ENCODE measurements at places on chromosomes 2 and 18. TPM values are rescaled to one million over a fixed set of nuclear protein-coding genes. Genes with fewer than 3 reads are reported as not detected.

The CACNB4 gene
- 0.11 TPM for total RNA-seq

The KCNJ13 gene
- total RNA-seq, result not detected

The MYO3B gene
- total RNA-seq, result not detected

The SMPD4 gene
- 23.0 TPM for total RNA-seq

The ARHGAP15 gene
- not detected for total RNA-seq

The MOGAT1 gene
- not detected for total RNA-seq

The TWIST2 gene
- total RNA-seq, result 15.9 TPM

The LNPK gene
- total RNA-seq, result 11.0 TPM

The MIB1 gene
- 24.5 TPM for total RNA-seq

The FSIP2 gene
- 0.11 TPM for total RNA-seq

The C2orf78 gene
- not detected for total RNA-seq

The NR4A2 gene
- total RNA-seq, result 7.6 TPM

The RBM44 gene
- 0.53 TPM for total RNA-seq

The CCBE1 gene
- 10.1 TPM for total RNA-seq

The UGT1A10 gene
- not detected for total RNA-seq

The ANKRD30BL gene
- not detected for total RNA-seq

The AGXT gene
- total RNA-seq, result not detected

The IL36B gene
- not detected for total RNA-seq

The PROM2 gene
- 0.15 TPM for total RNA-seq

The POTEC gene
- 0.88 TPM for total RNA-seq

The MALT1 gene
- 21.1 TPM for total RNA-seq

The C18orf54 gene
- total RNA-seq, result 3.9 TPM

The ZNG1B gene
- 26.6 TPM for total RNA-seq

The RTKN gene
- 30.5 TPM for total RNA-seq

The NDUFS1 gene
- total RNA-seq, result 77.5 TPM

The NT5C1B gene
- not detected for total RNA-seq

The NLRC4 gene
- not detected for total RNA-seq

The FIGN gene
- total RNA-seq, result 0.61 TPM

The CCDC141 gene
- under 0.01 TPM for total RNA-seq

The KCNS3 gene
- total RNA-seq, result 11.2 TPM

The IL36G gene
- total RNA-seq, result not detected

The UGT1A3 gene
- total RNA-seq, result not detected

The LBX2 gene
- 16.3 TPM for total RNA-seq

The IL36A gene
- not detected for total RNA-seq

The NDC80 gene
- 33.5 TPM for total RNA-seq

The C1D gene
- total RNA-seq, result 28.2 TPM

The KCNF1 gene
- total RNA-seq, result not detected

The IGFBP2 gene
- total RNA-seq, result 169 TPM

The ACMSD gene
- not detected for total RNA-seq

The DYNAP gene
- not detected for total RNA-seq

The LIMS4 gene
- total RNA-seq, result 0.19 TPM

Measured in A375 (cell line).